ENCODE measurements at places on chromosomes 5 and 9.

- peak; percentile 72 for DNase-seq
Observed at GRCh38 chr5:57538341-57538955, 55.8 kb upstream of the ACTBL2 start.

DNA sequence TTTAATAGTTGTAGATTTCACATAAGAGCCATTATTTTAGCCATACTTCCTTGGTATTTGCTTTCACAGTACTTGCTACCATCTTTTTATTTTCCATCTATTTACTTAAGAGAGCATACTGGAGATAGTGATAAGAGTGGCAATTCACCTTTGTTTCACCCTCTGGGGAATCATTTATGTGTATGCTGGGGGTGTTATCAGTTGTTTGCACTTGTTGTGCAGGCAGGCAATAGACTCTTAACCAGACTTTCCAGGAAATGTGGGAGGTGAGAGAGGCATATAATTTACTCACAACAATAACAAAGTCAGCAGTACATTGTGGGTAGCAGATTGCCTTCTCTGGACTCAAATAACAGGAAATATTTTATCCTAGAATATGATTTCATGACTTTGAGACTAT lies 1018.3 kb downstream of the CDH12 start:
- no peak for DNase-seq

- DNase-seq = no peak
Observed at GRCh38 chr5:56482363-56482762, 249.2 kb upstream of the ANKRD55 start.

DNA sequence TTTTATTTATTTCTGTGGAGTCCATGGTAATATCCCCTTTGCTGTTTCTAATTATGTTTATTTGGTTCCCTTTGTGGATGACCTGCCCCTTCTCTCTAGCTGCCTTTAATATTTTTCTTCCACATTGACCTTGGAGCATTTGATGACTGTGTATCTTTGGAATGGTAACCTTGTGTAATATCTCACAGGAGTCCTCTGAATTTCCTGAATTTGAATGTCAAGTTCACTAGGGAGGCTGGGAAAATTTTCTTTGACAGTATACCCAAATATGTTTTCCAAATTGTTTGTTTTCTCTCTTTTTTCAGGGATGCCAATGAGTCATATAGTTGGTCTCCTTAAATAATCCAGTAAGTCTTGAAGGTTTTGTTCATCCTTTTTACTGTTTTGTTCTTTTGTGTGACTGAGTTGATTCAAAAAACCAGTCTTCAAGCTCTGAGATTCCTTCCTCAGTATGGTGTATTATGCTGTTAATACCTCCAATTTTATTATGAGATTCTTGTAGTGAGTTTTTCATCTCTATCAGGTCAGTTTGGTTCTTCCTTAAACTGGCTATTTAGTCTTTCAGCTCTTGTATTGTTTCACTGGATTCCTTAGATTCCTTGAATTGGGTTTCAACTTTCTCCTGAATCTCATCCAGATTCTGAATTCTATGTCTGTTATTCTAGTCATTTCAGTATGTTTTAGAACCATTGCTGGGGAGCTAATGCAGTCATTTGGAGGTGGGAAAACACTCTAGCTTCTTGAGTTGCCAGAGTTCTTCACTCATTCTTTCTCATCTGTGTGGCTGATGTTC lies 349.0 kb upstream of the TARS1 start:
- DNase-seq = peak; percentile 90

DNA sequence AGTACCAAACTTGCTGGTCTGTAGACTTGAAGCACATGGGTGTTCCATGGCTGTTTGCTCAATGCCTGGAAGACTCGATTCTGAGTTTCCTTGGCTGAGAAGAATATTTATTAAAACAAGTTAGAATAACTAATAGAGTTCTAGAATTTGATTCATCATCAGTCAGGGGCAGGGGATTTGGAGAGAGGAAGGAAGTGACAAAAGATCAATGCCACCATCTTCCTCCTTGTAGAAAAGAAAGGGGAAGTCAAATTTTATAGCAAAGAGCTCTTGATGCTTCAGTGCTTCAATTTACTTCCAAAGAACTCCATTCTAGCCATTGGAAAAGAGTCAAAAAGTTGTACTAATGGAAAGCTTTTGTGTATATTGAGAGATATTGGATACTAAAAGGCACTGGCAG lies 236.3 kb downstream of the MCTP1 start:
- no peak for DNase-seq

- no peak for DNase-seq
Observed at GRCh38 chr9:25773805-25774204, 95.6 kb upstream of the TUSC1 start.

DNA sequence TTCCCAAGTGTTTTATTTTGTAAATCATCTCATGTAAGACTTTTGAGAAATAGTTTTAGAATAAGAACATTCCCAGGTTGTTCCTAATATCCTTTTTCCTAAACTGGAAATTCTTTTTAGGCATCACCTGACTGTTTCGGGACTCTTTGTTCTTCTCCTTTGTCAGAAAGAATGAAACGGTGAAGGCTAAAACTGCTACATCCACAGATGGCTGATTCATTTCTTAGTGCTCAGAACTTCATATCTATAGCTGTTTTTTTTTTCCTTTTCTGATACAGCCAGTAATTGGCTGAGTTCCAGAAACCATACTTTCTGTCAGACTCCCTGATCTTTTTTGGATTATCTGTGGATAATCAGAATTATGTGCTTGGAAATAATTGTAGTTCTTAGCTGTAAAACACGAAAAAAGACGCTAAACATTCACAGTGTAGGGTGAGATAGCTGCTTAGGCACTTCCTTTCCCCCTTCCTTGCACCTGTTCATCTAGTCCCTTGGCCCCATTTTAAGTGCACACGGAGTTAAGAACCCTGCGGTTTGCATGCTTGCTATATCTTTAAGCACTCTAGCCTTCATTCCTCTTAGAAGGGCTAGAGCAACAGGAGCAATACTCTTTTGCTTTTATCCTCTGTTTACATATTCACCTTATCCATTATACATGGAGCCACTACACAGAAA lies 283.9 kb downstream of the PJA2 start:
- DNase-seq = no peak

GRCh38 chr9:114894609-114895433 lies 35.6 kb downstream of the TNFSF8 start:
- DNase-seq = peak; percentile 99

- DNase-seq = no peak
Observed at GRCh38 chr5:459562-460272, 16.7 kb downstream of the EXOC3 start.

DNA sequence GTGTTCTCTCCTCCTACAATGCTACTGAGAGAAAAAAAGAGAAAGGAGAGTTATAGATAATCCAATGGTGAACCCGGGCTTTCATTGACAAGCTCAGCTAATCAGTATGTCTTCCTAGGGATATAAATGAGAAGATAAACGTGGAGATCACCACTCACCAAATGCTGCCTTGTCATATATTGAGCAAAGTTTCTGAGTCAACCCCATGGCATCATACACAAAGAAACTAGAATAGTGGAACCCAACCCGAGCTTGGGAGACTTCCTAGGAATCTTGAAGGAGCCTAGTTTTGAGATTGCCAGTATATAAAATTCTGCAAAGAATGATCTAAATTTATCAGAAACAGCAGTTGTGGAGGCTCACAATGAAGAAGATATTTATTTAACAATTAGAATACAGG lies 47.8 kb downstream of the PTPN3 start:
- no peak for DNase-seq

DNA sequence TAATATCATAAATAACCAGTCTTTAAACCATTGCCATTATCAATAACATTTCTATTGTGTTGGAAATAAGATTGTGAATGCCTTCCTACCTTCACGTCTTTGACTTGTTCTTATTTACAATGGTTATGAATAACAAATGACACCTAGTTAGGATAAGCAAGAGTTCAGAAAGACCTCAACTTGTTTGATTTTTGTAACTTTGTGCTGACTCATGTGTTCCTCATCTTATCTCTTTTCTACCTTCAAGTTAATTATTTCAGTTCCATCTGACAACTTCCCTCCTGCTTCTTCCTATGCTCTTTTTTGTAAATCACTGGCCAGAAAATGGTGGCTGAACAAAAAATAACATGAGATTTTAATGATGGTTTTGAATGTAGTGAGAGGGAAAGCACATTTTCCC lies 538.5 kb upstream of the TUSC1 start:
- DNase-seq = no peak

DNA sequence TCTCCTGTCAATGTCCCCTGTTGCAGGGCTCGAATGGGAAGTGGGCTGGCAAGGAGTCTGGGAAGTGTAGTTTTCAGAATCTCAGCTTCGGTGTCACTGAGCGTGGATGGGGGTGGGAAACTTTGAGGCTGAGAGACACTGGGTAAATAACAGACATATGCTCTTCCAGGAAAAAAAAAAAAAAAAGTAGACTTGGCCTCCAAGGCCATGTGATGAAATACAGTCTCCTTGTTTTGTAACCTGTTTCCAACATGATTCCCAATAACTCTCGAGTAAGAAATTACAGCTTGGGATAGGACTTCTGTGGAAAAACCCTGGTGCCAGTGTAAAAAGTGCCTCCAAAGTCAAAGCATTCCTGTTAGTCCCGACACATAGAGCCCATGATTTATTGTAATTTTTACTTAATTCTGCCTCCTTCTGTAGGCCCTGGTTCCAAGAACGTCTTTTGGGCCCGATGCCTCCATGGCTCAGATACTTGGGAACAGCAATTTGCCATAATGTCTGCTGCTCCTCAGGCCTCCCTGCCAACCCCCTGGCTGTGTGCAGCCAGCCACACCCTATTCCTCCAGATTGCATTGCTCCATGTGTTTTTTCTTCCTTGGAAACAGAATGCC lies 119.5 kb upstream of the TNC start:
- DNase-seq = no peak

- peak; percentile 64 for DNase-seq
Observed at GRCh38 chr9:117644133-117644931, 59.9 kb upstream of the TLR4 start.

DNA sequence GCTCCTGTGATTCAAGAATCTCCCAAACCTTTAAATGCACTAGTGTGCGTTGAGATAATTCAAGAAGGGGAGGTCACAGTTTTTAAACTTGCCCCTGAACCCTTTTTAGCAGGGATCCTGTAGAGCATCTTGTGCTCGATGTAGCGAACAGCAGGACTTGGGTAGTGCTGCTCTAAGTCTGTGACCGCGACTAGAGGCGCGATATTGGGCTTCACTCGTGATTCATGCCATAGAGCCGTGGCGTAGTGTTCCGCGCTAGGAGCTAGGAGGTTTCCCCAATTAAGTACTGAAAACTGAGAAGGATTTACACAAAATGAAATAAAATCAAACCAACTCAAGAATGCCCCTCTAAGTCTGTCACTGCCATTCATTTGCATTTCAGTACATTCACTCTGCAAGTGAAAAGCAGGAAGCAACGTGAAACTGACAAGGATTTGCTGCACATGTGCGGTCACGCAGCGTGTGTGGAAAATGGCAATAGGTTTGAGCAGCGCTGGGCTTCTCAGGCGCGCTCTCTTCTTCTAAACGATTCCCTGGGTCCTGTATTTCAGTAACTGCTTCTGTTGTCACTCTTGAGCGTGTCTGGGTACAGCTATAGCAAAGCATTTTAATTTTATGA lies 1135.9 kb upstream of the WWC1 start:
- no peak for DNase-seq

- no peak for DNase-seq
Observed at GRCh38 chr9:99222416-99223270, 561 bp downstream of the SEC61B start.

- no peak for DNase-seq
Observed at GRCh38 chr9:82184524-82184923, 196.0 kb downstream of the SPATA31D1 start.

DNA sequence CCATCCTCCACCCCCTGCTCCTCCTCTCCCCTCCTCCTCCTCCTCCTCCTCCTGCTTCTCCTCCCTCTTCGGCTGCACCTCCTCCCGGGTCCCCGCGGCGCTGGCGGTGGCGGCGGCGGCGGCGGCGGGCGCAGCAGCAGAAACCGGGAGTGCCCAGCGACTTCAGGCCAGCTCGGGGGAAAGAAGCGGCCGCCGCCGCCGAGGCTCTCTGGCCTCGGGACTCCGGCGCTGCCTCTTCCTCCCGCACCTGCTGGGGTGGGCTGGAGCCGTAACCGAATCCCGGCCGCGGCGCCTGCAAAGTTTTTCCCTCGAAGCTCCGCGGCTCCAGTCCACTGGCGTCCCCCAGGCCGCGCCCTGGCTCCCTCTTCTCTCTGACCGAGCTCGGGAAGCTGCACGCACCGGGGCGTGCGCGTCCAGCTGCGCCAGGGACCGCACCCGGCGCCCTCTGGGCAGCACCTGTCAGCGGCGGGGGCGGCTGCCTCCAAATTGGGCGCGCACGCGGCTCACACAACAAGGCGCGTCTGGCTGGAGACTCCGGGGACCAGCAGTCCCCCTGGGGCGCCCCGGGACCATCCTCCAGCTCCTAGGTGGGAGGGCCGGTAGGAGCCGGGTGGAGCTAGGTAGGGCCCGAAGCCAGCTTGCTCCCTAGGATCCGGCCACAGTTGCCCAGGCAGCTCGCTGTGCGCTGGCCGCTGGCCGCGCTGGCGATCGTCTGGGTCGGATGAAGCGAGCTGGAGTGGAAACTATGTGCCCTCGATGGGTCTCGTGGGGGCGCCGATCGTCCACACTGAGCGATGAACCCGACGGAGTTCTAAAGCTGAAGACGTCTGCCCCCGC lies at the start of gene MCTP1:
Gene MCTP1 (minus strand): TSS at position 523 of the 837 bp plus-strand sequence.
- peak; percentile 23 for DNase-seq

DNA sequence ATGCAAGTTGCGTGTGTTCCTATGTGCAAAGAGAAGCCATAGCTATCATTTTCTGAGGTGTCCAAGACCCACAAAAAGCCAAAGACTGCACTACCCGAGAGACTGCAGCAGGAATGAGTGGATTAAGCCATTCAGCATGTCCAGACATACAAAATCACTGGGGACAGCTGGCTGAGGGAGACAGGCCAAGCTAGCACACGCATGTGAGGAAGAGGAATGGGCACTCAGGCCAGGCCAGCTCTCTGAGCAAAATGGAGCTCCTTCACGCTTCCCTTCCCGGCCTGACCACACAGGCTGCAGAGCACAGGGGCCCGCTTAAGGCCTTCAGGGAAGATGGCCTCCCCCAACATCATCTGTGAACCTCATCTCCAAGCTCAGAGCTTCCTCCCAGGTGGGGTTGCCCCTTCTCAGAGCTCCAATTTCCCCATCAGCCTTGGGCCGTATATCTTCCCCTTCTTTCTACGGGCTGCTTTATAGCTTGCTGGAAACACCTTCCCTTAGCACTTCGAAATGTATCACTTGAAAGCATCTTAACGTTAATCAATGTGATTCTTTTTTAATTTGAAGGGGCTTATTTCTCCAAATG lies 8.4 kb downstream of the DCANP1 start:
- no peak for DNase-seq

- DNase-seq = no peak
Observed at GRCh38 chr5:95403996-95404395, 12.8 kb downstream of the FAM81B start.

- DNase-seq = no peak
Observed at GRCh38 chr5:67901814-67902496, 313.6 kb upstream of the PIK3R1 start.

DNA sequence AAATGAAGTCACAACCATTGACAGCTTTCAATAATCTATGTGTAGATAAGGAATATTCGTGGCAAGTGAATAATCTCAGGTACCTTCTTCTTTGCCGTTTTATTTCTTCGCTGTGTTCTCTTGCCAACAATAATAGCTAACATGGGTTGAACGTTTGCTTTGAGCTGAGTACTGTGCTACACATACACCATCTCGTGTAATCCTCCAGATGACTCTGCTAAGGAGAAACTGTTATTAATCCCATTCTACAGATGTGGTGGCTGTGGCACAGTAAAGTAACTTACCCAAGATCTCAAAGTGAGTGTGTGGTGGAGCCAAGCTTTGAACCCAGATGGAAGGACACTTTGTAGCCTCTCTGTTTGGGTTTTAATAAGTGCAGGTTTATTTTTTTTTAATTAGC lies 179.7 kb downstream of the C9orf152 start:
- DNase-seq = no peak
